ENCODE measurements at places on chromosomes 11 and 22.
A peak's percentile ranks its signal among the peaks of the same experiment; 100 is the strongest.

- no peak for DNase-seq
Observed at GRCh38 chr22:17213976-17214375, 5.3 kb downstream of the ADA2 start.

GRCh38 chr11:117239295-117239694, 6.8 kb downstream of the RNF214 start:
- no peak for DNase-seq

DNA sequence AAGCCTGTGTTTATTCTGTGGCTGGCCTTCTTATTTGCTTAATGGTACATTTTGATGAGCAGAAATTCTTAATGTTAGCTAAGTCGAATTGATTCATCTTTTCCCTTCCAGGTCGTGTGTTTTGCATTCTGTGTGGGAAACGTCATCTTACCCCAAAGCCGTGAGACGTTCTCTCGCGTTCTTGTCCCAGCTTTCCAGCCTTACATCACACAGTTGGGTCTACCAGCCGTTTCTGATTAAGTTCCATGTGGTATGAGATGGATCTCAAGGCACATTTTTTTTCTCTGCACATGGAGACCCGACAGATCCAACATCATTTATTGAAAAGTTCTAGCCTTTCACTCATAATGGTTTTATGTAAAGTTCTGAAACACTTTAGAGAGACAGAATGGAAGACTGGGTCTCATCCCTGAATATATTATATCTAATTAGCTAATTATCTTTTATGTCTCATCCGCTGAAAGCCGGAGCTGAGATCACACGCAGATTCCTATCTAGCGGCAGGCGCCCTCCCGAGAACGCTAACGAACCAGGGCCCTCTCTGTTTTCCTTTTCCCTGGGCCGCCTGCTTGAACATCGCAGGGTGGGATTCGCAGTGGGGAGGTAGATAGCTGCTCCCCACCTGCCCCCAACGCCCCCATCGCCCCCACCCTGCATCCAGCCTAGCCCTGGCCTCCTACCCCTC, 1162.2 kb downstream of the BRD1 start:
- no peak for DNase-seq

- DNase-seq, result peak; percentile 72
Observed at GRCh38 chr11:69700278-69701140, 3.3 kb downstream of the FGF19 start.

- DNase-seq, result no peak
Observed at GRCh38 chr11:108913204-108913603, 248.3 kb downstream of the DDX10 start.

DNA sequence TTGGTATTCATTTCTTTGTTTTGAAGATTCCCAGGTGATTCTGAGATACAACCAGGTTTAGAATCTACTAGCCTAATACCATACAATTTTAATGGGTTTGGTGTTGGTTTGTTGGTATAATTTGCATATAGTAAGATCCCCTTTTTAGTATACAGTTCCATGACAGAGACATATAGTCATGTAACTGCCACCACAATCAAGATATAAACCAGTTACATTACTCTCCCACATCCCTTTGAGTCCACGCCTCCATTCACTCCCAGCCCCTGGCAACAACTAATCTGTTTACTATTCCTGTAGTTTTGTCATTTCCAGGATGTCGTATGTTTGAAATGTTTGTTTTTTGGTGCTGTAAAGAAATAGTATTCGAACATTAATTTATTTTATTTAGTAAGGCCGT, 4.3 kb downstream of the ASRGL1 start:
- DNase-seq, result no peak

DNA sequence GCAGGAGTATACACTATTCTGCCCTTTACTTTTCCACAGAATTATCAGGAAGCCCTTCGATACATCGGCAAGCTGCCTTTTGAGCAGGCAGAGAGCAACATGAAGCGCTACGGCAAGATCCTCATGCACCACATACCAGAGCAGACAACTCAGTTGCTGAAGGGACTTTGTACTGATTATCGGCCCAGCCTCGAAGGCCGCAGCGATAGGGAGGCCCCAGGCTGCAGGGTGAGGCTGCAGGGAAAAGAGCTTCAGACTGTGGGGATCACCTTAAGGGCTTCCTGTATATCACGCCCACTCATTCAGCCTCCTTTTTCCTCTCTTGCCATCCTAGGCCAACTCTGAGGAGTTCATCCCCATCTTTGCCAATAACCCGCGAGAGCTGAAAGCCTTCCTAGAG, 6.8 kb upstream of the HMBS start:
- no peak for DNase-seq

GRCh38 chr22:42966497-42966896, 48.5 kb downstream of the PACSIN2 start:
- no peak for DNase-seq

DNA sequence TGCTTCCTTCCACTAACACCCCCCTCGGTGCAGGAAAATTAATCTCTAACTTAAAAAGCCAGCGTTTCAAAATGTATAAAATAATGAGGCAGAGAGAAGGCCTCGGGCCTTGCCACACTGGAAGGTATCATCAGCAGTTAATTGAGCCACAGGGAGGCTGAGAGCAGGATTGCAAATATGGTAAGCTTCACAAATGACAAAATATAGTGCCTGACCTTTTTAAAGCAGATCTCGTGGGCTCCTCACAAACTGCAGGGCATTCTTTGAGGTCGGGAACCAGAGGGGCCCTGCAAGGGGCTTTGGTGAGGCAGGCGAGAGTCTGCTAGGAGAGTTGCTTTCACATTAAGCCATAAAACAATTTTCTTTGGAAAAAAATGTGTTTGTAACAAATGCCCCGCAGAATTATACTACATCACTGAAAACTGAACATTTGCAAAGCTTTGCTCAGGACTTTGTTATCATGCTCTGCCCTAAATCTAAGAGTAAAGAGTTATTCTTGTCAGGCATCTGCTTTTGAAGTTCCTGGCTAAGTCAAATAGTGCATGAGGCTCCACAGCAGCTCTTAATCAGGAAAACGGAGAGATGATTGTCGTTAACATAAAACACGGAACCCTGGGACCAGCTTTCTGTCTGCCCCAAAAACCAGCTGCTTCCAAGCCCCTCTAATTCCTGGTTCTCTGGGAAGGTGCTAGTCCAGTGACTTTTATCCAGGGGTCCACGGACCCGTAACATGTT, 61.4 kb upstream of the SYT13 start:
- no peak for DNase-seq

DNA sequence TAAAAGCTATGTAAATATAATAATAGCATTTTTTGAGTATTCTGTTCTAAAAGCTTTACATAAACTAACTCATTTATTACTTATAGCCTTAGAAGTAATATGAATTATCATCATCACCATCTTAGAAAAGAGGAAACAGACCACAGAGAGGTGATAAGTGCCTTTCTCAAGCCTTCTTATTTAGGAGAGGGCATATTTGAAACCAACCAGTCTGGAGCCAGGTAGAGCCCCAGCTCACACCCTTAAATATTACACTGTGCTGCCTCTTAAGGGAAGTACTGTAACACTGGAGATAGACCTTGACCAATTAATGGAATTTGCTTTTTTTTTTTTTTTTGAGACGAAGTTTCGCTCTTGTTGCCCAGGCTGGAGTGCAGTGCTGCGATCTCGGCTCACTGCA, 2.3 kb downstream of the BCO2 start:
- no peak for DNase-seq
